CD4-positive, alpha-beta T cell treated with Interleukin-6 at 100 ng/mL for 8 hours (primary cell): ENCODE measurements at places on chromosomes 2 and 18.

GRCh38 chr2:182977463-182977862 is 60.8 kb downstream of the NCKAP1 start:
- DNase-seq, result no peak

GRCh38 chr2:236985761-236986339 is 99.8 kb upstream of the COPS8 start:
- no peak for DNase-seq

- no peak for DNase-seq
Measured at GRCh38 chr2:97953853-97954252, 41.9 kb downstream of the TMEM131 start.

- no peak for DNase-seq
Measured at GRCh38 chr2:178194600-178195389, 483 bp downstream of the OSBPL6 start.

GRCh38 chr2:230715201-230715600 is 2.6 kb downstream of the CAB39 start:
- peak; percentile 19 for DNase-seq

DNA sequence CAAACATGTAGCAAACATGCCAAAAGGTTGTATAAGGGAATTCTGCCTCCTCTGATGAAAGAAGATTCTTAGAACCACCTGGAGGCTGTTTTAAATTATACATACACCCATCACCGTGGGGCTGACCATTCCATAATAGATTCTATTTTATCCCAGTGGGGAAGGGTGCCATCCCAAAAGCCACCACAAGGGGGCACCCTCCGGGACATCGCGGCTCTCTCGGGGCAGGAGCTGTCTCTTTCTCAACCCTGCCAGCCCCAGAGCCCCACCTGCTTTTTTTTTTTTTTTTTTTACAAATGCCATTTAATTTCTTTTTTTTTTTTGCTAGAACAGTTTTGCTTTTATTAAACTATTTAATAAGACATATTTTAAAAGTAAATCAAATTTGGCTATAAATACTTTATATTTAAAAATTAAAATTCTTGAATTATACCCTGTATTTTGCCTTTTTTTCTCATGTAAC is 8.6 kb upstream of the MTCL1 start:
- peak; percentile 63 for DNase-seq

GRCh38 chr2:180158961-180159360 is 151.9 kb upstream of the CWC22 start:
- no peak for DNase-seq

DNA sequence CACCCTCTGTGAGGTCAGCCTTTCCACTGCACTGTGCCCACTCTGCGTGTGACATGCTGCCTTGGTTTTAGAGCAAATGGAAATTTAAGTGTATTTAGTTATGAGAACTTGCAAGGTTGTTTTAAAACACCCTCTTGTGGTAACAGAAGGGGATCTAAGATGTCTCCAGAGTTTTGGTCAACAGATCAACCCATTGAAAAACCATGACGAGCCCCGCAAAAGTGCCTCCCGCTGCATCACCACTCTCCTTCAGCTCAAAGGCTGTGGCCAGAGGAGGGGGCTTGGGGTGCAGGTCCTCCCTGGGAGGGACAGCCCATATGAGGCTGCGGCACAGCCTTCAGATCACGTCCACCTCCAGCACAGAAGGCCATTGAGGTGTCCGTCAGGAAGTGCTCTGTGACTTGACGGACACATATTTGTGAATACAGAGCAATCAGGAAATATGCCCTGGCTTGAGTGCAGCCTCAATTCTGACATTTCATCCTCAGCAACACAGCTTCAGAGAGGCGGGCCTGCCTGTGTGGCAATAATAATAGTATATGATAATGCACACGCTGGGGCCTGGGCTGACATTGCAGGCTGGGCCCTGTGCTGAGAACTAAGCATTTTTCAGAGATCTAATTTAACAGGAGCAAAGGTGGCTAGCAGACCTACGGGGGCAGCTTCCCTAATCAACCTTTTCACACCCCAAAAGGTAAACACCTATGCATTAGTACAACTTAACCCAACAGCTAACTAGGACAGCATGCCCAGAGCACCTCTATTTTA is 213.9 kb downstream of the ANAPC1 start:
- DNase-seq, result no peak

GRCh38 chr2:230870544-230871360 is 6.0 kb downstream of the ITM2C start:
- DNase-seq, result no peak

- no peak for DNase-seq
Measured at GRCh38 chr2:50004667-50005066, 850.4 kb upstream of the FSHR start.

- no peak for DNase-seq
Measured at GRCh38 chr2:166282154-166282553, 93.6 kb downstream of the SCN9A start.

- no peak for DNase-seq
Measured at GRCh38 chr2:241894056-241894641, 24.6 kb downstream of the RTP5 start.

DNA sequence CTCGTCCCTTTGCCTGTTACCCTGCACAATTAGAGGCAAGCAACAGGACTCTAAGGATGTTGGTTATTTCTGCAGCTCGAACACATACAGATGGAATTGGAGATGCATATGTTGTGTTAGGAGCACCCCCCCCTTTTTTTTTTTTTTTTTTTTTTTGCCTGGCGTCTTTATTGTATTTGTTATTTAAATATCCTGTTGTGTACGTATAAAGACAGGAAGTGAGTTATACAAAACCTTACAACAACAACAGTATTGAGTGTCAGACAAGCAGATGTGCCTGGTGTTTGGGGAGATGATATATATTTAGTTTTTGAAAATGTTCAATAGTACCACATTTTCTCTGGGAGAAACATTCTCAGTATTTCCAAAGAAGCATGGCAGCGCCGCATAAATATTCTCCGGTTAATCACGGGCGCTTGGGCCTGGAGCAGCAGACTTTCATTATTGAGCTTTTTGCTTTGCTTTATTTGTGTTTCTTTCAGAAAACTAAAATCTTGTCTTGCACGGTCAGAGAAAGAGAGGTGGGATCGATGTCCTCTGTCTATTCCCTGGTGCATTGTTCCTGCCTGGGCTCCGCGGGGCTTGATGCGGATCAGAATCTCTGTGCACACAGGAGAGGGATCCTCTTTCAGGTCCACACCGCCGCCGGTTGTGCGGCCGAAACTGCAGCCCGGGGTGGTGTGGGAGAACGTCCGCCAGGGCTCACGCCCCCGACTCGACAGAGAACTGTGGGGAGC is 23.2 kb upstream of the ZNF516 start:
- DNase-seq, result no peak

GRCh38 chr2:70887550-70888246 is 48.0 kb upstream of the ATP6V1B1 start:
- DNase-seq, result peak; percentile 25

DNA sequence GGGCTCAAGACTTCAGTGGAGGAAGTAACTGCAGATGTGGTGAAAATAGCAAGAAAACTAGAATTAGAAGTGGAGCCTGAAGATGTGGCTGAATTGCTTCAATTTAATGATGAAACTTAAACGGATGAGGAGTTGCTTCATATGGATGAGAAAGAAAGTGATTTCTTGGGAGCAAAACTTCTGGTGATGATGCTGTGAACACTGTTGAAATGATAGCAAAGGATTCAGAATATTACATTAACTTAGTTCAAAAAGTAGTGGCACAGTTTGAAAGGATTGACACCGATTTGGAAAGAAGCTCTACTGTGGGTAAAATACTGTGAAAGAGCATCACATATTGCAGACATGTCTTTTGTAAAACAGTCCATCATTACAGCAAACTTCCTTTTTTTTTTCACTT is 638.0 kb downstream of the NYAP2 start:
- DNase-seq, result no peak

GRCh38 chr2:101781791-101782426 is 84.4 kb downstream of the MAP4K4 start:
- no peak for DNase-seq

DNA sequence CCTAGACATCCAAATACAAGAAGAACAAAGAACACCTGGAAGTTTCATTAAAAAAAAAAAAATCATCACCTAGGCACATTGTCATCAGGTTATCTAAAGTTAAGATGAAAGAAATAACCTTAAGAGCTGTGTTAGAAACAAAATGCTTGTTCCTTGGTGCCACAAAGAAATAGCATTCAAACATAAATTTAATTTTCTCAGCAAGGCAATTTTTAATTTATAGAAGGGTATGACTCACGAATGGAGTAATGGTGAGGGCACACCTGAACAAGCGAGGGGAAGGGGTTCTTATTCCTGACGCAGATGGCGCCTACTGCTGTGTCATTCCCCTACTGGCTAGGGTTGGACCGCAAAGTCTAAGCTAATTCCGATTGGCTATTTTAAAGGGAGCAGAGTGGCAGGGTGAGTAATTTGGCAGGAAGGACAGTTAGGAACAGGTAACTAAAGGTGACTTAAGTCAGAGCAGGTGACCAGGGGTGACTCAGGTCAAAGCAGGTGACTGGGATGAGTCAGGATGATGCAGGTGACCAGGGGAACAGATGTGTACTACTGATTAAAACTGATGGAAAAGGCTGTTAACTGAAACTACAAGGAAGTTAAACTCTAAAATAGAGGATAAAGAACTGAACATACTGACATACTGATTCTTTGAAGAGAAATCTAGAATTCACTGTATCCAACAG is 30.0 kb upstream of the TWSG1 start:
- no peak for DNase-seq

DNA sequence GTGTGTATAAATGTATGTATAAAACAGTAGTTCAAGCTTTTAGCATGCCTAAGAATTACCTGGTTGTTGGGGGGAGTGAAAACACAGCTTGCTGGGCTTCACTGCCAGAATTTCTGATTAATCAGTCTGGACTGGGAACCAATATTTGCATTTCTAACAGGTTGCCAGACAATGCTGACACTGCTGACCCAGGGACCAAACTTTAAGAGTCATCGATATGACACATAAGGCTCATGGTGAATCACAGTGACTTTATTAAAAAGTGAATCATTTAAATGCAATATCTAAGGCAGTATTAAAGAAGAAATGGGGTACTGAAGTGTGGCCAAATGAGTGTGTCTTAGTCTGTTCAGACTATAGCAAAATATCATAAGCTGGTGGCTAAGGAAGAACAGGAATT is 195.9 kb upstream of the DTNA start:
- DNase-seq, result no peak

DNA sequence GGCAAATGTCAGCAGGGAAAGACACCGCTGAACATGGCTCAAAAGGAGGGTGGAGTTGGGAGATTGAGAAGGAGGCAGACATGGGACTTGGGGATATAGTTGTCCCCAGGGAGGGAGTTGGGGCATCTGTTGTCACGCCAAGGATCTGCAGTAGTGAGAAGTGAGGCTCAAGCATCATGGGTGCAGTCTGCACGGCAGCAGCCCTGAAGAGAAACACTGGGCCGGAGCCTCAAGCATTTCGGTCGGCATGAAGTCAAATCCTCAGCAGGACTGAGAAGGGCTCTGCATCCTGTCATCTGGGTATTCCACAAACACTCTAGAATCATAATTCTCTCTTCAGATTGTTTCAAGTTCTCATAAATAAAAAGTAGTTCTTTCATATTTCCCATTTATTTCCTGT is 132.7 kb upstream of the DAPL1 start:
- DNase-seq, result no peak

- DNase-seq, result no peak
Measured at GRCh38 chr2:173434762-173435569, 80.3 kb downstream of the CDCA7 start.

- DNase-seq, result no peak
Measured at GRCh38 chr2:230748087-230748486, 35.4 kb downstream of the CAB39 start.

GRCh38 chr18:11512096-11513025 is 97.0 kb upstream of the SLC35G4 start:
- DNase-seq, result no peak

DNA sequence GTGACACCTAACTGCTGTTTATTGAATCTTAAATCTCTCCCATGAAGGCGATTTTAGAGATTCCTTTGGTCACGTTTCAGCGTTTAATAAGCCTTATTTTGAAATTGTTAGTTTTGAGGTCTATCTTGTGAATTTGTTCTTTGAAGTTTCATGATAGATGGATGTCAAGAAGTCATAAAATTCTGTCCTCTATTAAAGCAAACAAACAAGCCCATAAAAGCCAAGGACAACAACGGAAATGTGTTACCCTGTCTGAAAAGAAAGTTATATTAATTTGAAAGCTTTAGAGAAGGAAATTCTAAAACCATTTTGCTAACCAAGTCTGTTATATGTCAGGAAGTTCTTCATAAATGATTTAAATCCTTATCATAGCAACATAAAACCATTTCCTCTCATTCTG is 7.0 kb upstream of the CAVIN2 start:
- no peak for DNase-seq

- no peak for DNase-seq
Measured at GRCh38 chr2:210445116-210445707, 31.3 kb downstream of the LANCL1 start.

DNA sequence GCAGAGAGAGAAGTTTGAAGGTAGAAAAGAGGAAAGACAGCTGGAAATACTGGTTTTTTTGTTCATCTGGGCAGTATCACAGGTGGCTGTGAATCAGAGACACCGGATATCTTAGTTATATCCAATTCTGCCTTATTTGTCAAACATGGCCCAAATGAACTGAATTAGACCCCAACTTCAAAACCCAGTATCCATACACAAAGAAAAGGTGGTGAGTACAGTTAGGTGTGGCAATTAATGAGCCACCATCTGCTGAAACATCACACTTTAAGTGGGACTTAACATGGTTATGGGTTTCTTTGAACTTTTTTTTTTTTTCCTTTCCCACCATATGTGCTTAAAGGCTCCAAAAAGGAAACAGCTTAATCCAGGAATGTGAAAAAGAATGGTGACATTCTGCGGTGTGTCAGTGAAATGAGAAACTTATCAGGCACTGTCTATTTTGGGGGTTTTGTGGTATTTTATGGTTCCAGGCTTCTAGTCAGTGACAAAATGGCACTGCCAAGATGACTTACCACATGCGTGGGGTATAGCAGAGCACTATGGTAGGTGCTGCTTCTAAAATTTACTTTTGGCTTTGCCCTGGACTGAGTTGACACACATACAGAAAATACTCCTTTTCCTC is 5.0 kb upstream of the TMEM178A start:
- DNase-seq, result no peak

DNA sequence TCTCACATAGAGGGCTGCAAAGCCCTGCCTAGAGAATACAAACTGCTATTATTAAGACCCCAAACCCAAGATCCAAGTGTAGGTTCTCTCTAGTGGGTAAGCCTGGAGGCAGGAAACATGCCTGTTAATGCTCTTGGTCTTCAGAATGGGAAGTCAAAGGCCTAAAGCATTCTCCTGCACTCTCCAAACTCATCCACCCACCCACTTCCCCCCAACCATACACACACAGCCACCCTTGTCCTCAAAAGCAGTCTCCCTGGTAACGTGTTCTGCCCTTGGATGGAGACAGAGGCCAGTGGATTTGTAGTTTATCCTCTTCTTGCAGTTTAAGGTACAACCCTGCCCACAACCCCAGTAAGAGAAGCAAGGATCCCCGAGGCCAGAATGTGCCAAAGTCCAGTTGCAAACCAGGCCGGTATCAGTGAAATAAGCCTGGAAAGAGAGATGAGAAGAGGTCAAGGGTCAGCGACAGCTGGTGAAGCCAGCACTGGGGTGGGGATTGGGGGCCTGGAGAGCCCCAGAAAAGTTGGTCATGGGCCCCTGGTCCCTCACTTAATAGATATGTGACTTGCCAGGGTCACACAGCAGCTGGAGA is 23.0 kb downstream of the TMEM247 start:
- DNase-seq, result no peak
